ENCODE measurements at places on chromosomes 6 and 20.

DNA sequence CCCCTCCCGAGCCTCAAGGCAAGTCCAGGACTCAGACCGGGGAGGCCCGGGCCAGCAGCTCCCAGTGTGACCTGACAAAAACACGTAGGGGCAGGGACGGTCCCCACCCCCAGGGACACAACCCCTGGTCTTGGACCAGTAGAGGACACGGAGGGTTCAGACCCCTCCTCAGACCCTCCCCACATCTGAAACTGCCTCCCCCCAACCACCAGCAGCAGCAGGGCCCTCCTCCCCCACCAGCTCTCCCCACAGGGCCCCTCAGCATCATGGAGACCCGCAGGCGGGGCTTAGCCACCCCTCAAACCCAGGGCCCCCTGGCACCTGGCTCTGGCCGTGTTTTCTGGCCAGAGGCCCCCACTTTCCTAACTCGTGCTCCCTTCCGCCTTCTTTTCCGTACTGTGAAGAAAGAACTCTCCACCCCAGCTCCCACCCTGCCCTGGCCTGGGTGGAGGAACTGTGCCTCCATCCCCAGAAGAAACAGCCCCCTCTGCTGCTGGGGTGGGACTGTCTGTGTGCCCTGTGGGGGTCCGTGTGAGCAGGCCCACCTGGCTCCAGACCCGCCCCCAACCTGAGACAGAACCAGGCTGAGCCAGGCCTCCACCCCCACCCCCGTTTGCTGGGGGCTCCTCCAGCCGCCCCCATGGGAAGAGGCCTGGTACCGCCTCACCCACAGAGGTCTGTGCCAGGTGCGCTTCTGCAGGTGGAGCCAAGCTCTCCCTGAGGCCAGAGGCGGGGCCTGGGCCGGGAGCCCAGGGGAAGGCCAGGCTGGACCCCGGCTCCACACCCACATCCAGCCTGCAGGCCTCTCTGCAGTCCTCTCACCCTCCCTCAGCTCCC is 39.0 kb upstream of the MDFI start:
- no peak for DNase-seq

DNA sequence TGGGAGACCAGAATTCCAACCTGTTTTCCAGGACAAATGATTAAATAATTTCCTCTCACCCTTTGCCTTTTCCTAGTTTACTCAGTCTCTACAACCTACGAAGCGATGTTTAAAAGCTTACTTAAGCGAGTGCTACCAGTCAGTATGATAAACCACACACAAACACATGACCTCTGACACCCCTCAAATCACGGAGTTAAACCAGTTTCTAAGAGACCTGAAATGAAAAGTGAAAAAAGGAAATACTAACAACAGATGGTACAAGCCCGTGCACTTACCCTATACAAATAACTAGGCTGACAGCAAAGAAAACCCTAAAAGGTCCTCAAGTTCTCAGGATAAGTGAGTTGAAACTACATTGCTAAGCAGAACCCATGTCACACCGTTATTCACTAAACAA is 7.7 kb downstream of the TNFRSF21 start:
- no peak for DNase-seq

DNA sequence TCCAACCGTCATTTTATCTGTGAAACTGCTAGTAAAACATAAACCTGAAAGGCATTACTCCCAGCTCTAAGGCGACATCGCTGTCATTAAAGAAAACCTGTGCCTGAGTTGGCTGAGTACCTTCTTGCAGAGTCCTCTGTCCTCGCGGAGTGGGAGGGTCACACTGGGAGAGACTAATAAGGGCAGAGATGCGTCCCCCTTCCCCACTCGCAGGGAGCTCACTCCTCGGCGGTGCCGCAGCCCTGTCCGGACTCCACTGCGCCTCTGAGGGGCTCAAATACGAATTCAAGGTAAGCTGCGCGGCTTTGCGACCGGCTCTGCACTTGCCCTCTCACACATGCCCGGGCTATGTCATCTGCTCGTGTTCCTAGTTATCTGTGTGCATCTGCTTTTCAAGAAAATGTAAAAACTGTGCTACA is at the start of gene COL19A1:
Gene COL19A1, plus strand, starts transcription at position 206 of the 419 bp plus-strand sequence. CDS start 13,012 bp downstream, outside the sequence.
- no peak for DNase-seq

DNA sequence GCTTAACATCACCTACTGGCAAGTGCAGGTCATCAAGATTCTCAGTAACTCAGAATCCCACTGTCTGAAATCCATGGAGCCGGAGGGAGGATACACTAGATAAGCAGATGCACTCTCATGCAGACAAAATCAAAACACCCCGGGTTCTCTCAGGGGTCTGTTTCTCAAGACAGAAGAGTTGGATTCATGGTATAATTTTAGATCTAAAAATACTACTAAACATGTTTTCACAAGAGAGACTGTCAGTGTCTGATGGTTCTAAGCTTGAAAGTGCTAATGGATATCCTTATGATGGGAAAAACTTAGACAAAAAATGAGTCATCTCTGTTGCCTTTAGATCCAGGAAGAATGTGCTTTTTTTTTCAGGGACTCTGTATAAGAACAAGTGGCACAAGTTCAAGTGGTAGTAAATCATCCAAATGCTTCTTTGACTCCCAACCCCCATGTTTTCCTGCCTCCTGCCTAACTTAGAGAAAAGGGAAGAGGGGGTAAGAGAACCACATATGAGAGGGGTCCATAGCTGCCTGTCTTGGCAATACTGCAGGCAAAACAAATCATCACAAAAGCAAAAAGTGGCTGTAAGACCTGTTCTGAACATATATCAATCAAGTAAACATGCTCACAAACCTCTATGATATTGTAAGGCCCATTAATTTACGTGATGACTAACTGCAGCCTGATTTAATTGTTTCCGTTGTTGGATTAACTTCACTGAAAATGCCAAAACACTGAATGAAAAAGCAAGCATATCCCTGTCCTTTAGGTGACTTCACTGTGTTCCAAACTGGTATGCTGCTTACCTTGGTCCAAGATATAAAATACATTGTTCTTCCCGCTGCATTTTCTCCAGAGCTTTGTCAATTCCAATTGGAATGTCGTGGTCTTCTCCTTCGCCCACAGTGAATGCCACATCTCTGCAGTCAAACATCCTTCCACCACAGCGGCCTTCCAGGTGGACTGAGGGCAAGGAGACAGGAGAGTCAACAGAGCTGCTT is 84.0 kb upstream of the TULP1 start:
- DNase-seq = no peak

GRCh38 chr6:153059757-153060156 is 57.2 kb upstream of the MTRF1L start:
- no peak for DNase-seq

DNA sequence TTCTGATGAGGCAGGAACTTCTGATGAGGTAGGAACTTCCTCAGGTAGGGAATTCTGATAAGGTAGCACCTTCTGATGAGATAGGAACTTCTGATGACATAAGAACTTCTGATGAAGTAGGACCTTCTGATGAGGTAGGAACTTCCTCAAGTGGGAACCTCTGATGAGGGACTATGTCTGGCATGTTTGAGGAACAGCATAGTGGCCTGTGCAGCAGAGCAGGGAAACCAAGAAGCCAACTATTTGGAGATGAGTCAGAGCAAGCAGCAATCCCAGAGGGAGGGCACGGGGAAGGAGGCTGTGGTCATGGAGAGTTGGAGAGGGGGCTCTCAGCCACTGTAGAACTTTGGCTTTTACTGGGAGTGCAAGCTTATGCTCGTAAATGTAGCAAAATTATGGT is 132.4 kb downstream of the CFAP61 start:
- DNase-seq = no peak

DNA sequence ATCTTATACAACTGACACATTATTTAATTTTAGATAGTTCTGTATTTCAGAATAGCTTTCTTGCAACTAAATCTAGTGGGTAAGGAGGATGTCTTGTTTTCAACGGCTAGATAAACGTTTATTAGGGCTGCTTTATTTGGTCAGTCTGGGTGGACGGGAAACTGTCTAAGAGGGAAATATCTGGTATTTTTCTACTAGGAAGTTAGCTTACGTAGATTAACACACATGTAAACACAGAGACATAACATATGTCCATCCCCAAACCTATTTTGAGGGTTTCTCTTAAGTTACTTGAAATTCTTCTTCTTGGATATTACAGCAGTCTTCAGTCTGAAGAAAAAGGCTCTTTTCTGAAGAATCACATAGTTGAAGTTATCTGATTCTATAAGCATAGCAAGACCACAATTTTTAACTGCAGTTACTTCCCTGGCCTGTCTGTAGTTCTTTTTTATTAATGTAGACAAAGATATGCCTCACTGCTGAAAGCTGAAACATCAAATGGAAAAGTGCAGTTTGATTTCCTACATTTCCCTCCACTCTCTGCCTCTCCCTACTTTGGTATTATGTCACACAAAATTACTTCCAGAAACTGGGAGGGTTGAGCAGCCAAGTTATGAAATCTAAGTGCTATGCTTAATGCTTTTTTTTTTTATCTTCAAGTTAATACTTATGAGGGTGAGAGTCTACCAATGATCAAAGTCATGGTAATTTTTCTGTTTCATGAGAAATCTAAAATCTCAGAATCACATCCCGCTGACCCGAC is 37.4 kb downstream of the PLAGL1 start:
- no peak for DNase-seq

DNA sequence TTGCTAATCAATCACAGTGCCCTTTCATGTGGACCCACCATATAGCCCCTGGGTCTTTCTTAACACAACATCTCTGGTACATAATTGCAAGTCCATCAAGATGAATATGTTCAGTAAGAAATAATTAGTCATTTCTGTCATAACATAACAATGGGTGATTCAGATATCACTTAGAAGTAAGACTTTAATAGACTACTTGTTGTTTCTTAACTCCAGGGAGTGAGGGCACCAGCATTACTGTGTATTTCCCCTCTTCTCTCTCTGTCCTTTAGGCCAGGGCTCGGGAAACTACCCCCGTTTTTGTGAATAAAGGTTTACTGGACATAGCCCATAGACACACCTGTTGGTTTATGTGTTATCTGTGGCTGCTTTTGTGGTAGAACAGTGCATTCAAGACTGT is 123.5 kb downstream of the SLC24A3 start:
- DNase-seq = no peak

DNA sequence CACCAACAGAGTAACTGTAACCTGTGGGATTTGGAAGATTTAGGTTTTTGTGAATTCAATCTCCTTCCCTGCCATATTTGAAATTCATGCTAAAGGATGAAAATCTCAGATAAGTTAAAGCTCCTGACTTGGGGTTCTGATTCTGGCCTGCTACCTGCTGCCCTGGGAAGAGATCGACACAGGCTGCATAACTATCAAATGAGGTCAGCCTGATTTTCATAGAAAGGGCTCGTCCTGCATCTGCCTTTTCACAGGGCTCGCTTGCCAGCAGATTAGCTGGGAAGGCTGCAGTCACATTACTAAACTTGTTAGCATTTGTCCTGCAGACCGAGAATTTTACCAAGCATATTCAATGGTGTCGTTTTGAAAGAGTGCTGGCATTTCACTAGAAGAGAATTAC is 14.6 kb downstream of the GCLC start:
- no peak for DNase-seq

GRCh38 chr6:156954816-156955215 is 177.6 kb downstream of the ARID1B start:
- DNase-seq = peak; percentile 56

DNA sequence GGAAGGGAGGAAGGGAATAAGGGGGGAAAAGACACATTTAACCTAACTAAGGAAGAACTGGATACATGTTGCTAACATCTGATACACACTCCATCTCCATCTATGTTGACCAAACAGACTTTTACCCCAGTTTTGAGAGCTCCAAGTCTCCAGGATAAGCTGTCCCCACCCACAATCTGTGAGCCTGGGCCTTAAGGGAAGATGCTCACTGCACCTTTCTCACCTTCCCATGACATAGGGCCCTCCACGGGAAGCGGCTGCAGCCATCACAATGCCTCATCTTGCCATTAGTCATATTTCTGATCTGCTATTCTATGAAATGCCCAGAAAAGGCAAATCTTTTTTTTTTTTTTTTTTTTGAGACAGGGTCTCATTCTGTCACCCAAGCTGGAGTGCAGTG is 126.6 kb upstream of the SALL4 start:
- no peak for DNase-seq

GRCh38 chr6:169858935-169859351 is 107.5 kb downstream of the ERMARD start:
- DNase-seq = no peak

DNA sequence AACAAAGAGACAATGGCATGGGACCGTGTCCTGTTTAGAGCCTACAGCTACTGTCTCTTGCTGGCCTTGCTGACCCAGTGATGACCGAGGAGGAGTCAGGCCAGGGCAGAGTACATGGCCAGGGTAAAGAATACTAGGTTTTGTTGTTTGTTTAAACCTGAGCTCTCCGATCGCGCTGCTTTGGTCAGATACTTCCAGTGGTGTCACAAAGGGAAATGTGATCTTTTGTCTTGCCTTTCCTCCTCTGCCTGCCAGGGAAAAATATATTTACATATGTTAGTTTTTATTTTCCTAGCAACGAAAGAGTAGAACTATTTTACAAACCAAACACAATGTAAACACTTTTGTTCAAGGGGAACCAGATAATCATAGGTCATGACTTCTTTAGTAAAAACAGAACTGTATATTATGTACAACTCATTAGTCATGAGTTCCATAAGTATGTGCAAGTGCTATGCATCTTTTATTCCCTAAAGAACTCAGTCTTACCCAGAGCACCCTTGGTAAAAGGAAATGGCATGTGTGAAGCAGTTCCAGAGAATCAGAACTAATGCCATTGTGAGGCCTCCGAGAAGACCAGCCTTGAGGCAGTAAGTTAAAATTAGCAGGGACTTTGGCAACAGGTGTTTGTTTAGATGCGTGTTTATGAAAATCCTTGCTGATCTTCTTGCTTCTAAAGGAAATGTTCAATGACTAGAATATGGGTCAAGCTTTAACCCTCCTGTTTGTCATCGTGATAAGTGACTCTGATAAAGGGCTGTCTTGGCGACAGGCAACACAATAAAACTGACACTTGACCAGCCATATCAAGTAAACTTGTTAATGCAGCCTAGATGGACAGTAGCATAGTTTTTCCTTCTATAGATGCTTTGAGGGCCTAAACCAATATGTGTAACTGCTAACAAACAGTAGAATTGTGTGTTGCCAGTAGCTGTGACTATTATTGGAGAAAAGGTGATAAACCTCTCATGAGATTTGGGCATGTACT is 204.6 kb downstream of the NKAIN2 start:
- DNase-seq = peak; percentile 35

GRCh38 chr6:38436726-38437465 is 202.8 kb downstream of the BTBD9 start:
- DNase-seq = no peak

DNA sequence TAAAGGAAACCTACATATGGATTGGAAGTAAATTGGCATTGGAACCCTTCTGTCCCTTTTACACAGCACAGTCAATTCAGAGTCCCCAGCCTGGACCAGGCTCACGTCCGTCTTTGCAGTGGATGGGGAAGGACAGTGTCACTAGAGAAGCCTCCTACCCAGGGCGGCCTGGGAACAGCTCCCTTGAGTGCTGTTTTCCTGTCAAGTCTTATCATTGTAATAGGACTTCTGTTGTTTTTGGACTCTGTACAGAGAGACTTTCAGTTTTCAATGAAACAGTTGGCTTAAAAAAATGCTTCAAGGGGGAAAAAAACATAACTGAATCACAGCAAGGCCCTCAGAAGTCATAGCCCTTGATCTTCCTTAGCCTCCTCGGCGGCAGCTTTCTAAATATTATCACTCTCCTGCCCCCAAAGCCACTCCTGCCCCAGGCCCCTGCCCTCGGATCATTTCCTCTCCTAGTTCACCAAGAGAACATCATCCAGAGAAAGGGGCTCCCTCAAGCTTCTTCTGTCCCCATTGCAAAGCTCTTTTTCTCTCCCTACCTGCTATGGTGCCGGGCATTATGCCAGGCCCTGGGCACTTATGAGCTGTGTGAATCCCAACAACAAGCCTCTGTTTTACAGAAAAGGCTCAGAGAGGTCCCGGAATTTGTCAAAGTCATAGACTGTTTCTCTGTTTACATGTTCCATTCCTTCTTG is 37.8 kb upstream of the CNKSR3 start:
- DNase-seq = no peak

GRCh38 chr6:150666071-150666470 is 66.4 kb downstream of the PLEKHG1 start:
- DNase-seq = no peak
